Stimulated activated CD4-positive, alpha-beta T cell treated with anti-CD3 and anti-CD28 coated beads, Interleukin-15, amount 100 ng/mL, for 1 hour (primary cell): ENCODE measurements at places on chromosomes 5 and 9.

DNA sequence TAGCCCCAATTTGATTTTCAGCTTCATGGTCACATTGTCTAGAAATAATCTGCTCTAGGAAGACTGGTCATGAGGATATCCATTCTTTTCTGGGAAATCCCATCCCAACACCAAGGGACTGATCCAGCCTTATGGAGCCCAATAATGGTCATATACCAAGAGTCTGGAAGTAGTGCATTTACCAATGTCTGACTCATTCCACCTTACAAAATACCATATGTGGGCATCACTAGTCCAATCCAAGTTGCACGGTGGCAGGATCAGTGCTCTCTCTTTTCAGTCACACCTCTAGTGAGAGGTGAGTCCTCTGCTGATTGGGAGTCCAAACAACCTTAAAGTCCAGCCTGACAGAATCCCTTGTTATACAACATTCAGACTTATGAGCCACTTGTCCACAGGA, 73.7 kb downstream of the FEM1C start:
- no peak for DNase-seq

- no peak for DNase-seq
These were observed 148.1 kb downstream of the EBF1 start for GRCh38 chr5:158951436-158952247.

GRCh38 chr5:132365213-132365612, 4.3 kb upstream of the SLC22A5 start:
- DNase-seq: no peak

GRCh38 chr5:22470408-22470807, 382.7 kb downstream of the CDH12 start:
- no peak for DNase-seq

- no peak for DNase-seq
These were observed 485 bp upstream of the HABP4 start for GRCh38 chr9:96449523-96449844.

- DNase-seq: no peak
These were observed 27.1 kb upstream of the FAM240B start for GRCh38 chr9:38747067-38747466.

GRCh38 chr5:159242656-159243055, 20.4 kb upstream of the UBLCP1 start:
- DNase-seq: no peak

GRCh38 chr5:118980438-118980837, 7.9 kb downstream of the DTWD2 start:
- DNase-seq: no peak

- DNase-seq: no peak
These were observed 22.6 kb upstream of the HSPA9 start for GRCh38 chr5:138597661-138598400.

DNA sequence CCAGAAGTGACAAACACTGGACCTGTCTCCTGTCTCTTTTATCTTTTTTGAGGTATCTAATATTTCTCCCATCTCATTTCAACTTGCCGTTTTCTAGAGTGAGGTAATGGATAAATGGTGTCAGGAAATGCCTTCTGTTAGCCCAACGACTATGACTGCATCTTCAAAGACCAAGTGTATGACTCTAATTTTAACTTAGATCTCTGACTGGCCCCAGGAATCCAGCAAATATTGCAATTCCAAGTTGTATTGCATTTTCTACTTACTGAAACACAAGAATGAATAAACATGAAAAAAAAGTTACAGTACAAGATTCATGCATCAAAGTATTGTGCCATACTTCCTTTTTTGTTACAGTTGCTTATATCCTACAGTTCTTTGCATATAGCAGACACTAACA, 26.3 kb downstream of the SLC28A3 start:
- no peak for DNase-seq

DNA sequence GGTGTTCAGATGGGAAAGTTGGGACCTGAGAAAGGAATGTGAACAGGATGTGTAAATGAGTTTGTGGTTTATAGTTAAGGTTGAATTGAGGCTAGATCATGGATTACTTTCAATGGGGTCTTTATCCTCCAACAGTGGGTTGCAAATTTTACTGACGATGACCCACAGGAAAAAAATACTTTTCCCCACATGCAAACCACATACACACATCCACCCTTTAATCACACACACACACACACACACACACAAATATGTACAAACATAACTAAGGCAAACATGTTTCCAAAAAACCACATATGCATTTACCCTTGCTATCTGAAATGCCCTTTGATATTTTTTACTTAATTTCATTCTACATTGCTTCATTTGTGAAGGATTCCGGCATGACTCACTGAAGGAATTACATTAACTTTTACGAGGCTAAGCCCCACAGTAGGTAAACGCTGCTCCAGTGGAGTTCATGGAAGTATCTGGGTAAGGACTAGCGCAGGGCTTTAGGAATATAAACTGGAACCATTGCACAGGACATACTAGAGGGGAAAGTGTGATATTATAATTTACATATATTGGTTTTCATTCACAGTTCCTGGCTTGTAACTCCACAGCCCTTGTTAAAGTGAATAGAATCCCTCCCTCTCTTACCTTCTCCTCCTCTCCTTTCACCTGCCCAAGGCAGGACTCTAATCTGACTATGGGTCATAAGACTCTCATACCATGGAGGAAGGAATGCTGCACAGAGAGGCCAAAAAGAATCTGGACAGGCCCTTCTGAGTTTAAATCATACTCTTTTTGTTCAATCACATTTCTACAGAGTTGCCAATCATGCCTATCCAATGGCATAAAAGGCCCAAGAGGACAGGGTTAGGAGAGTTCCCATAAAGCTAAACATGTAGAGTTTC, 8.5 kb upstream of the SPEF2 start:
- DNase-seq: no peak

DNA sequence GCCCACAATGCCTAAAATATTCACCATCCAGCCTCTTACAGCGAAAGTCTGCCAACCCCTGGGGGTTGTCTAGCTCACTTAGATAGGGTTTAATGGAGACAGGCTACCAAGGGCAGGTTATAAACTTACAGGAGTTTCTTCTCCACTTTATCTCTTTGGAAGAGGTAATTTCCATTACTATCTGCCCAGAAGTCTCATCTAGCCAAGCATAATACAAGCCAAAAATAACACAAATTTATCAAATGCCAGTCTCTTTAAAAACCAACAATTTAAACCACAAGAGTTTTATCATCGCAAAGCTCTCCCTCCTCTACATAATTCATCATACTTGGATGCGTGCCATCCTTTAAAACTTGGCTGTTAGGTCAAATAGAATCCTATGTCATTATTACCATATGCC, 6.2 kb downstream of the RBM22 start:
- DNase-seq: no peak

- no peak for DNase-seq
These were observed 9.1 kb upstream of the ZNF608 start for GRCh38 chr5:124755565-124755964.
